HT-29 (cell line): ENCODE measurements at places on chromosomes 16 and 17. TPM values are rescaled to one million over a fixed set of nuclear protein-coding genes. Genes with fewer than 3 reads are reported as not detected.

The CDH5 gene
- total RNA-seq = 0.05 TPM in 1 of 2 replicates, not detected in the other

DNA sequence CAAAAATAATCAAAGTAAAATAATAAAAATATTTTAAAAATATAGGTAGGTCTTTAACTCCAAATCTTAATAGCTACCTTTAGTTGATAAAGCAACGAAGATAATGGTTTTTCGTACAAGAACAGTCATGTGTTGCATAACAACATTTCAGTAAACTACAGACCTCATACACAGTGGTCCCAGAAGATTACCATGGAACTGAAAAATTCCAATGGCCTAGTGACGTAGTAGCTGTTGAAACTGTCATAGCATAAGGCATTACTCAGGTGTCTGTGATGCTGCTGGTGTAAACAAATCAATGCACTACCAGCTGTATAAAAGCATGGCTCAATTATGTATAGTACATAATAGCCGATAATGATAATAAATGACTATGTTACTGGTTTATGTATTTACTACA lies 43.9 kb downstream of the CREBBP start:
- no peak for DNase-seq

The ELOB gene
- total RNA-seq = 387 and 398 TPM in 2 replicates

The KLHL10 gene
- not detected in 2 replicates for total RNA-seq

DNA sequence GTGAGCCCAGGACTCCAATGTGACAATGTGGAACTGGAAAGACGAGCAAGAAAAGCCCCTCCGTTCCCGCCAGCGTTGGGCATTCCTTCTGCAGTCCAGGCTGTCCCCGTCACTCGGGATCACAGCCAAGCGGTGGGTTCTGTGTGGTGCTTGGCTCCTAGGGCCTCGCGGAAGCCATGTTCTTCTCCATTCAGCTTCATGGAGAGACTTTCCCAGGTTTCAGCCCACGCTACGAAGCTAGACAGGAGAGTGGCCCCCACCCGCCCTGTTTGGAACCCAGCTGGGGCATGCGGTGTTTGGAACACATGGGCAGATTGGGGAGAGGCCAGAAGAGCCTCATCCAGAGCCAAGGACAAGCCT lies 5.8 kb downstream of the LMF1 start:
- no peak for DNase-seq

- DNase-seq = peak; percentile 43
These were observed 1.3 kb downstream of the GPATCH8 start for GRCh38 chr17:44501866-44502375.

The CES1 gene
- total RNA-seq = not detected in 2 replicates

The GPR139 gene
- not detected in 2 replicates for total RNA-seq

The CCL7 gene
- total RNA-seq = not detected in 2 replicates

The IRX6 gene
- total RNA-seq = not detected in 2 replicates

The GAS2L2 gene
- 0.52 and 0.56 TPM in 2 replicates for total RNA-seq
